Right renal cortex interstitium (tissue), 3 donors: ENCODE measurements at places on chromosomes 11 and 22. TPM values are rescaled to one million over a fixed set of nuclear protein-coding genes. Genes with fewer than 3 reads are reported as not detected.

DNA sequence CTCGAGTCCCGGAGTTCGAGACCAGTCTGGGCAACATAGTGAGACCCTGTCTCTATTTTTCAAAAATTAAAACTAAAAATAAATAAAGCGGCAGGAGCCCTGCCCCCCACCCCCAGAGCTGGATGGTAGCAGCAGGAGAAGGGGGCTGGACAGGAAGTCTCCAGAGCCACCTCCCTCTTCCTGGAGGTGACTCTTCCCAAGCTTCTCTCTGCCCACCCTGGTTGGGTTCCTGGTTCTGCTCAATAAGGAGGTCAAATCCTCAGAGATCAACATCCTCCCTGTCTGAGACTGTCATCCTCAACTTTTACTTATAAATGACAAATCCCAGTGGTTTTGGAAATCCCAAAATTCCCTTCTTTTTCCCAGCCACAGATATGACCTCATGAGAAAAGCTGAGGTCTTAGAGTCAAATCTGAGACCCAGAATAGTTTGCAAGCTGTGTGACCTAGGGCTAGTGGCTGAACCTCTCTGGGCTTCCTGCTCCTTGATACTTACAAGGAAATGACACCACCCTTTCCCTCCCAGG lies 987 bp downstream of the C1QTNF6 start:
- DNase-seq: no peak

GRCh38 chr11:64148226-64148916 lies 17.5 kb downstream of the MACROD1 start:
- DNase-seq: no peak

DNA sequence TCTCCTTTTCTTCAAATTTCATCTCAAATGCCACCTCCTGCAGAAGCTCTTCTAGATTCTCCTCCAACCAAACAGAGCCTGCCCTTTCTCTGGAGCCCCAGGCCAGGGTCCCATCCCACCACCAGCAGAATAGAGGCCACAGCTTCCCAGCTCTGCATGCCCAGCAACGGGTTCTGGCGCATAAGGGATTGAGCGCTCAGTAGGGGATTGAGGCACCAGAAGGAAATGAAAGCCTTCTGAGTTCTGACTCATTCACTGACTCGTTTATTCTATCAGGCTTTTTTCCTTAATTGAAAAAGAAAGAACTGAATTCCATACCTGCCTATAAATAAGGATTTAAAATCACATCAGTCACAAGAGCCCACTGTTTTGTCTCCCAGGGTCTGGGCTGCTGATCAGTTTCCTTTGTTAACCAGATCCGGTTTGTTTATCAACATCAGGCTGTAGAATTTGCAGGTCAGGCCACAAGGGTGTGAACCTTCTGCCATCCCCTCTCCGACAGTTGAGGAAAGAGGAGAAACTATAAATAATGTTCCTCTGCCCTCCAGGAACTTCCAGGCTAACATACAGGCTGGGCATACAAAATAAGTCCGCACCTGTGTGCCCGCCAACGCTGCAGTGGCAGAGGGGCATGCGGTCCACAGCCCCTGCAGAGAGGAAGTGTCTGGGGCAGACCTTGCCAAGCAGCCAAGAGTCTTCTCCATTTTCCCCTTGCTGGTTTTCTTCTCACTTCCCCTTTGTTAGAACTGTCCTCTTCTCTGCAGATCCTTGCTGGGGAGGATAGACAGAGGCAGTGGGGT lies 63.5 kb upstream of the PRDM11 start:
- DNase-seq: no peak

GRCh38 chr22:44261861-44262595 lies 50.7 kb downstream of the SHISAL1 start:
- DNase-seq: no peak

DNA sequence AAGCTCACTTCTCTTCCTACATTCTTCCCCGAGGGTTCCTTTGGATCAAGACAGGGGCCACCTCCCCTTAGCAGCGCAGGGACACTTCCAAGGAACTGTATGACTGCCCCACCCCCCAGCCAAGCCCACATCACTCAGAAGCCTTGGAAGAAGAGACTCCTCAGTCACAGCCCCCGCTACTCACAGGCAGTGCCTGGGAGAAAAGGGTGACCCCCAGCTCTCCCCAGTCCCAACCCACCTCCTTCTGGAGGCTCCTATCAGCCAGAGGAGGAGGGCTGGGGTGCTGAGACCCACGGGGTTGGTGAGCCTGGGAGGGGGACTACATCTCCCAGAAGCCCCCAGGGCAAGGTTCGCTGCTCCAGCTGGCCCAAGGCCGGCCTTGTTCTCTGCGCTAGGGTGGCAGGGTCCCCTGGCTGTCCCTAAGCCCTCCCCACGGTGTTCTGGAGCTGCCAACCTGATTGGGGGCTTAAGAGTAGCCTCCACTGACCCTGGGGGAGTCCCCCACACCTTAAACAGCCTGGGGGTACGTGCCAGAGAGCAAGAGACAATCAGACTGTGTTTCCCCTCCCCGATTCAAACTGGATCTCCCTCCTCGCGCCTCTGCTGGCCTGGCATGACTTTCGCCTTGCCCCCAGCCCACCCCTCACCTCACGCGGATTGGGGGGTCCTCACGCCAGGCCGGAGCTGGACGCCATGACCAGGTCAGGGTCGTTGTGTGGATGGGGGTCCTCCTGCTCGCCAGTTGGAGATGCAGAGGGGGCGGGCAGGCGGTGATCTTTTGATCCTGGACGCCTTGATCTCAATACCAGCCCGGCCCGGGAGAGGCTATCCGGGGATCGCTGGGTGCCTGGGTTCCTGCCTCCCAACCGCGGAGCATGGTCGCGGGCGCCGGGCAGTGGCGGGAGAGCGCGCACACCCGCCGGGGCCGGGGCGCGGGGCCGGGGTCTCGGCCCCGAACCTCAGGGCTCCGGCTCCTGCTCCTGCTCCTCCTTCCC lies 838 bp downstream of the BCL9L start:
- no peak for DNase-seq

- no peak for DNase-seq
Observed at GRCh38 chr11:21888814-21889213, 304.1 kb upstream of the ANO5 start.

The PRR33 gene
- 0.04 TPM for polyA plus RNA-seq

The PTGDR2 gene
- polyA plus RNA-seq: 0.25 TPM
